ENCODE measurements at places on chromosomes 6 and 20.
A peak's percentile ranks its signal among the peaks of the same experiment; 100 is the strongest.

DNA sequence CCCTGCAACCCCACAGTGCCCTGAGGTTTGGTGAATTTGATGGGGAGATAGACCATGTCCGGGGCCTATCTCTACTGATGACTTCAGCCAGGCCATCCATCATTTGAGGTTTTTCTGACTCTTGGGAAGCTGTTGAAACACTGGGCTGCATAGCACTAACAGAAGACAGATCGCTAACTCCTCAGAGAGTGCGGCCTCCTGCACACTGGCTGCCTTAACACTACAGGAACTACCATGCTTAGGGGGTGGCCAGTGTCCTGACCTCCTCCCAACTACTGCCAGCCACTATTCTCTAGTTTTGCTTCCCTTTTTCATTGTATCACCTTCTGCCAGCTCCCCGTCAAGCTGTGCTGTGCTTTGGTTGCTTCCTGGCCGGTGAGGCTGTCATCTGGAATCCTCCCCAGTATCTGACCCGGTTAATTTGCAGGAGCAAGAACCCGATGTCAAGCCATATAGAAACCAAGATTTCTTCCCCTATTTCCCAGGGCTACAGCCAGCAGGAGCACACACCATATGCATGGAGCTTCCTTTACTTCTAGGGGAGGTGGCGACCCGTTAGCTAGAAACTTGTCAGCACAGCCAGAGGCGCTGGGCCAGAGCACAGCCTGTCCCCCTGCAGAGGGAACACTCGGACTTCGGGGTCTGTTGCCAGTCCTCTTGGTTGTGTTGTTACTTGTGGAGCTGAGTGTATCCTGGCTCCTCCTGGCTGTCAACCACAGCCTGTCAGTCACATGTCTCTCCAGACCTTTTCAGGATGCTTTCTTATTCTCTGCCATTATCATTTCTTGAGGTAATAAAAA lies 57.3 kb upstream of the TRAF3IP2 start:
- peak; percentile 47 for DNase-seq

DNA sequence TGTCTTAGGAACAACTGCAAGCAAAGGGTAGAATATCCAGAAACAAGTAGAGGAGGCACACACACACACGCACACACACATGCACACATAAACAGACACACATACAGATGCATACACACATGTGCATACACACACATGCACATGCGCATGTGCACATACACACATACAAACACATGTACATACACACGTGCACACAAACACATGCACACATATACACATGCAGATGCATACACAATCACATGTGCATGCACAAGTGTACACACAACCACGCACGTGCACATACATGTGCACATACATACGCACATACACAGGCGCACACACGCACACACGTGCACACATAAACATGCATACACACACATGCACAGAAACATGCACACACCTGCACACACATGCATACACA lies 206.5 kb upstream of the OPRM1 start:
- no peak for DNase-seq

GRCh38 chr6:111837007-111837406 lies 36.2 kb downstream of the FYN start:
- DNase-seq = no peak

DNA sequence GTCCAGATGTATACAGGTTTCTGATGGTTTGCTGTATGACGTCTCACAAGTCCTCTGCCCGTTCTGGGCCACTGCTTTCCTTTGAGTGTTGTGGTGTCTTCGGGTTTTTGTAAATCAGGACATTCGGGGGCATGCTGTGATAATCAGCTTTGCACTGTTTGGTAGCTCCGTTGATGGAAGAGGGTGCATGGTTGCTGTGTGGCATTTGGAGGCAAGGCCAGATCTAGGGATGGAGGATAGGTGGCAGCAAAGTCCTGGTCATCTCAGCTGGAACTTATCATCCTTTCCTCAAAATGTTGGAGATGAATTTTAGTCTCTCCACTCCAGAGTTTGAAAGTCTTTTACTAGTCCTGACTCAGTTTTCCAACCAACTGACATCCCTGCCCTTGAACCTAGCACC lies 91.0 kb downstream of the SCP2D1 start:
- DNase-seq = no peak

GRCh38 chr6:7389162-7389450 lies 436 bp downstream of the CAGE1 start:
- DNase-seq = no peak

GRCh38 chr6:146224988-146225387 lies 196.1 kb downstream of the GRM1 start:
- no peak for DNase-seq

DNA sequence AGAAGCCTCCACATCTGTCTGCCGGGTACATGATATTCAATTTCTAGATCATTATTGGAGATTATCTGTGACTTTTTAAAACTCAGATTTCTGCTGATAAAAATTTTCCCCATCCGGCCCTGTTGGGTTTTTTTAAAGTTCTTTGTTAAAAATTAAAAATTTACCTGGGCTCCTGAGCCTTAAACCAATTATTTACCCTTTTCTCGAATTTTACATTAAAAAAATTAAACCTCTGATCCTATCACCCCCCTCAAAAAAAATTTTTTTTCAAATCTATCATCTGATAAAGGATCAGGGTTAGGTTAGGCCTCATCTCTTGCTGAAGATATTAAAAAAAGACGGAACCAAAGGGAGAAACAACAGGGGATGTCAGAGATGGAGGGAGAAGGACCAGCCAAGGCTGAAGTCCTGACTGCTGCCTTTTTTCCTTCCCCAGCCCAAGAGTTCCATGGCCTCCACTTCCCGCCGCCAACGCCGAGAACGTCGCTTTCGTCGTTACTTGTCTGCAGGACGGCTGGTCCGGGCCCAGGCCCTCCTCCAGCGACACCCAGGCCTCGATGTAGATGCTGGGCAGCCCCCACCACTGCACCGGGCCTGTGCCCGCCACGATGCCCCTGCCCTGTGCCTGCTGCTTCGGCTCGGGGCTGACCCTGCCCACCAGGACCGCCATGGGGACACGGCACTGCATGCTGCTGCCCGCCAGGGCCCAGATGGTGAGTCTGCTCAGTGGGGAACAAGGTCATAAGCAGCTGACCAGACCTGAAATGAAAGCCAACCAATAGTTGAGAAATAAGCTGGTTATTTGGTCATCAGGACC lies 527 bp downstream of the NFKBIL1 start:
- DNase-seq = no peak

- peak; percentile 85 for DNase-seq
These were observed 137.8 kb downstream of the EDN3 start for GRCh38 chr20:59438201-59438600.

GRCh38 chr6:134721060-134721405 lies 228.9 kb downstream of the ALDH8A1 start:
- no peak for DNase-seq

DNA sequence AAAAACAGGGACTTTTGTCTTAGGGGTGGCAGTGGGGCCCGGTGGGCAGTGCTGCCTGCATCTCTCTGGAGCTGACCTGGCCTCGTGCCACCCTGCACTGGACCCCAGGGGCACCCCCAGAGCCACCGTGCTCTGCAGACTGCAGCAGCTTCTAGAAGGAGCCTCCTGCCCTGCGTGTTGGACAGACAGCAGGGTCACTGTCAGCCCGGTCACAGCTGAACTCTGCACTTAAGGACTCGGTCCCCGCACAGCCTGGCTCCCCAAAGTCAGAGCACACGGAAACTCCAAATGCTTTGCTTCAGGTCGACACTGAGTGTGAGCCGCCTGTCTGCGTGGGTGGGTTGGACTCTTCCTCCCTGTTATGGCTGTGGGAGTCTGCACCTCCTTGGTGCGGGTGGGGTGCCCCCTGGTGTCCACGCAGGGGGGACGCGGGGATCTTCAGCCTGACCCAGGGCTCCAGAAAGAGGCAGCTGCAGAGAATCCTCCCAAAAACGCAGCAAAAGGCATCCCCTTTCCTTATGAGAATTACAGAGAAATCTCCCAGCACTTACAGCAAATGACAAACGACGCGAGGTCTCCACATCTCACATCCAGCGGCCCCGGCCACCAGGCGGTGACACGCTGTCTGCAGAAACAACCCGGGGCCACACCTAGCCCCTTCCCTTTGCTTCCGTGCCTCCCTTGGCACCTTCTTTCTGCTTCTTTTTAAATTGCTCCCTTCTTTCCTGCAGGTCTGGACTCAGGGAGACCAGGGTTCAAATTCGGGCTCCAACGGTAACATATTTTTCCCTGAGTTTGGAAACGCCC lies 36.3 kb upstream of the DACT2 start:
- peak; percentile 74 for DNase-seq

- no peak for DNase-seq
These were observed 1040.7 kb upstream of the FLRT3 start for GRCh38 chr20:15378151-15378550.

- no peak for DNase-seq
These were observed 38.3 kb upstream of the SMLR1 start for GRCh38 chr6:130788954-130789353.

DNA sequence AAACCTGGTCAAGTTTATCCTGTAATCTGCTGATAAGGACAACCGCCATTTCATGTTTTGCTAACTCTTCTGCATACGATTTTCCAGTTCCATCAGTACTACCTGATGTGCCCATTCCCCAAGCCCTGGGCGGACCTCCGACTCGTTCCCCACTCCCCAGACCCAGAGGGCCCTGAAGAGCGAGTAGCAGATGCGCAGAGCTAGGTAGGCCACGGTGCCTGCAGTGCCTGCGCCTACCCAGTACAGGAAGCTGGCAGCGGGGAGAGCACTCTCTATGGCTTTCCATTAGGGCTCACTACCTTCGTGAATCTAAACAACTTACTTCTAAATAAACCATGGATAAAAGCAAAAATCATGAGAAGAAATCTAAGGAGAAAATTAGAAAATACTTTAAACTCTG lies 14.3 kb upstream of the ZDHHC14 start:
- DNase-seq = no peak

DNA sequence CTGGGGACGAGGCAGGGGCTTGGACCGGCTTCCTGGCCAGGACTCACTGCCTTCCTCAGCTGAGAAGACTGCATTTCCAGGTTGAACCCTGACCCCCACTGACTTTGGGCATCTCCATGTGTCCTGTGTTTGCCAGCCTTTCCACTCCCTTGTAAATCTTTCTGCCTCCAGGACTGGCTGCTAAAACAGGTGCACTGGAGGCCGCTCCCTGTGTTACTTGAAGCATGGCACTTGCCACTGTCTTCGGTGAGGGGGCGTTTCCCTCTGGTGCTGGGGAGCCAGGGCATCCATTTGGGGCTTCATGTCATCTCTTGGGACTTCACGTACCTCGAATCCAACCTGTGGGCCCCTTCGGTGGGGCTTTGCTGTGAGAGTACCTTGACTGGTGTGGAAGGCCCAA lies 6.7 kb upstream of the RBM38 start:
- DNase-seq = no peak

DNA sequence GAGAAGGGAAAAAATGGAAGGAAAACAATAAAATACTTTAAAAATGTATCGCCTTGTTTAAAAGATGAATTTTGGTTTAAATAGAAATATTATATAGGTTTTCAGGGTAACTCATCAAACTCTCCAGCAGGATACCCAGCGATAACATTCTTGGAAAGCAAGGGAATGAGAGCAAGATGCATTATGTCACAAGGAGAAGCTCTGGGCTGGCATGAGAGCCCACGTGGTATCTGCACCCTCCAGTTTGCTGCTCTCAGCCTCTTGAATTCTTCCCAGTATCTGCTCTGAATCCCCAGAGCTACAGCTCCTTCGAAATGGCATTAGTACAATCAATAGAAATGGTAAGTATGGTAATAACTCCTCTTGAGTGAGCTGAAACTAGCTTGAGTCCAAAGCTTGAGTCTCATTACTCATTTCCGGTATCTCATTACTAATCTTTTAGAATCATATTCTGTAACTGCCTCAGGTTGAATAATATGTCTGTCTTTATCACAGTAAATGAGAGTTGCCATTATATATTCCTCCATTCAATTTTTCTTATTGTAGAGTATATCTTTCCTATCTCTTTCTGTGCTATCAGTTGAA lies 4.9 kb upstream of the TMEM242 start:
- DNase-seq = no peak

GRCh38 chr20:46123482-46124245 lies 5.5 kb downstream of the CD40 start:
- DNase-seq = no peak

DNA sequence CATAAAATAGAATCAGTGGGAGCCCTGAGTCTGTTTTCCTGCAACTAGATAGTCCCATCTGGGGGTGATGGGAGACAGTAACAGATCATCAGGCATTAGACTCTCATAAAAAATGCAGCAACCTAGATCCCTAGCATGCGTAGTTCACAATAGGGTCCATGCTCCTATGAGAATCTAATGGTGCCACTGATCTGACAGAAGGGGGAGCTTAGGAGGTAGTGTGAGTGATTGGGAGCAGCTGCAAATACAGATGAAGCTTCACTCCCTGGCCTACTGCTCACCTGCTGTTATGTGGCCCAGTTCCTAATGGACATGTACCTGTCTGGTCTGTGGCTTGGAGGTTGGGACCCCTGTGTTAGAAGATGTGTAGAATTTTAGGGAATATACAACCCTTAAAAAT lies 904.5 kb upstream of the EPHA7 start:
- DNase-seq = no peak

- no peak for DNase-seq
These were observed 630.7 kb downstream of the HACE1 start for GRCh38 chr6:104229057-104229456.

DNA sequence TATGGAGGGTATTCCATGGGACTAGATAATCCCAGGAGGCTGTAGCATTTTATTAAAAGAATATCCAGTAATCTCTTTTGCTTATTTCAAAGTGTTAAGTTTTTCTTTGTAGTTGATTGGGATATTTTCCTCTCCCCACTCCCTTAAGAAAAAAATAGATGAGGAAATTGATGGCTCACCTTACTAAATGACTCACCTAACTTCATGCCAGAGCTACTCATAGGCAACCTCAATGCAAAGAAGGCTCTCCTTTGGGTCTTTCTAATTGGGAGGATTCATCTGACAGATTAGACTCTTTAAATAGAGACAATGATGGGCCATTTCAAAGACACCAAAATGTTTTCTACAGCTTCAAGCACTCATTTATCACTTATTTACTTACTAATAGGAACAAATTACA lies 528.5 kb upstream of the BTBD3 start:
- no peak for DNase-seq

- peak; percentile 72 for DNase-seq
These were observed 261.4 kb upstream of the JARID2 start for GRCh38 chr6:14984519-14984853.

GRCh38 chr20:59018817-59019216 lies 412 bp upstream of the TUBB1 start:
- no peak for DNase-seq

DNA sequence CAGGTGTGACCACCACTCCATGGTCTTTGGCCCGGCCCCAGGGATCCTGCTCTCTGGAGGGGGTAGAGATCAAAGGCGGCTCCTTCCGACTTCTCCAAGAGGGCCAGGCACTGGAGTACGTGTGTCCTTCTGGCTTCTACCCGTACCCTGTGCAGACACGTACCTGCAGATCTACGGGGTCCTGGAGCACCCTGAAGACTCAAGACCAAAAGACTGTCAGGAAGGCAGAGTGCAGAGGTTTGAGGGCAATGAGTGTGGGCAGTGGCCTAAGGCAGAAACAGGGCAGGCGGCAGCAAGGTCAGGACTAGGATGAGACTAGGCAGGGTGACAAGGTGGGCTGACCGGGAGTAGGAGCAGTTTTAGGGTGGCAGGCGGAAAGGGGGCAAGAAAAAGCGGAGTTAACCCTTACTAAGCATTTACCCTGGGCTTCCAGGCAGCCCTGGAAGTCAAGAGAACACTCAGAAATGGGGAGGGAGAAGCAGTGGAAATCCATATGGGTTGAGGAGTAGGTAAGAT lies 533 bp downstream of the CFB start:
- DNase-seq = no peak

- no peak for DNase-seq
These were observed 657.7 kb downstream of the QKI start for GRCh38 chr6:164072240-164072666.

GRCh38 chr6:150286912-150287311 lies 81.9 kb upstream of the IYD start:
- peak; percentile 22 for DNase-seq

Data from ELF-1 (cell line).